CD4-positive, alpha-beta T cell treated with Interferon gamma for 1 hour (primary cell): ENCODE measurements at places on chromosomes 11 and 22.

- no peak for DNase-seq
Measured at GRCh38 chr22:44884968-44885805, 124.6 kb downstream of the PHF21B start.

- no peak for DNase-seq
Measured at GRCh38 chr22:35568751-35569739, 28.4 kb downstream of the RASD2 start.

DNA sequence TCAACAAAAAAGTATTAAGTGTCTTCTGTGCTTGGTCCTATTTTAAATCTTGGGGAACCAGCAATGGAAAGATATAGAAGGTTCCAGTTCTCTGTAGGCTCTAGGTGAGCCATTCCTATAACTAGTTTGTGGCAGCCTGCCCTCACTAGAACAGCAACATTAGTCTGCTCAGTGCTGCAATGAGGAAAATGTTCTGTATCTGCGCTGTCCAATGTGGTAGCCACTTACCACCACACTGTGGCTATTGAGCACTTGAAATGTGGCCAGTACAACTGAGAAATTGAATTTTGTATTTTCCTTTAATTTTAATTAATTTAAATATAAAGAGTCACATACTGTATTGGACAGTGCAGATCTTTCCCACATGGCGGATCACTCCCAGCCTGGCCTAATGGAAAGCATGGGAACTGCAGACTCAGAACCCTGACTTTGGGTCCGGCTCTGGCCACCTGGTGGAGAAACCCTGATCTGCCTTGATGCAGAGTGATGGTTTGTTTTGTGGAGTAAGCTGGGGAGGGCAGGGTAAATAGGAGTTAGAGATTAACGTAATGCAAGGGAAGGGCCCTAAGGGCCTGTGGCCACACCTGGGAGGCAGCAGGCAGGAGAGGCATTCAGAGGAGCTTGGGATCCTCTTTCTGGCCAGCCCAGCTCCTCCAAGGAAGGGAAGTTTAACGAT lies 101.0 kb downstream of the ME3 start:
- no peak for DNase-seq

DNA sequence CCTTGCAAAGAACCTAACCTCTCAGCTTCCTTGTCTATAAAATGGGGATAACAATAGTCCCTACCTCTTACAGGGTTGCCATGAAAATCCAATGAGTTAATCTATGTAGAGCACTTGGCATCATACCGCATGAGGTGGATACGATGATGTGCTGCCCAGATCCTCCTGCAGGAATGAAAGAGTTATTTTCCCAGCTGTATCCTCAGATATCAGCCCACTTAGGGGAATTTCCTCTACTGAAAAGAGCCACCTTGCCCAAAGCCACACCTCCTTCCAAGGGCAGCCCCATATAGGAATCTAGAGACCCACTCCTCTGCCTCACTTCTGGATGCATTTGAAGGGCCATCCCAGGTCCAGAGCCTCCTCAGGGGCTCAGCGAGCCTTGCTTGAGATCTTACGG lies 128.4 kb downstream of the CCDC81 start:
- no peak for DNase-seq

DNA sequence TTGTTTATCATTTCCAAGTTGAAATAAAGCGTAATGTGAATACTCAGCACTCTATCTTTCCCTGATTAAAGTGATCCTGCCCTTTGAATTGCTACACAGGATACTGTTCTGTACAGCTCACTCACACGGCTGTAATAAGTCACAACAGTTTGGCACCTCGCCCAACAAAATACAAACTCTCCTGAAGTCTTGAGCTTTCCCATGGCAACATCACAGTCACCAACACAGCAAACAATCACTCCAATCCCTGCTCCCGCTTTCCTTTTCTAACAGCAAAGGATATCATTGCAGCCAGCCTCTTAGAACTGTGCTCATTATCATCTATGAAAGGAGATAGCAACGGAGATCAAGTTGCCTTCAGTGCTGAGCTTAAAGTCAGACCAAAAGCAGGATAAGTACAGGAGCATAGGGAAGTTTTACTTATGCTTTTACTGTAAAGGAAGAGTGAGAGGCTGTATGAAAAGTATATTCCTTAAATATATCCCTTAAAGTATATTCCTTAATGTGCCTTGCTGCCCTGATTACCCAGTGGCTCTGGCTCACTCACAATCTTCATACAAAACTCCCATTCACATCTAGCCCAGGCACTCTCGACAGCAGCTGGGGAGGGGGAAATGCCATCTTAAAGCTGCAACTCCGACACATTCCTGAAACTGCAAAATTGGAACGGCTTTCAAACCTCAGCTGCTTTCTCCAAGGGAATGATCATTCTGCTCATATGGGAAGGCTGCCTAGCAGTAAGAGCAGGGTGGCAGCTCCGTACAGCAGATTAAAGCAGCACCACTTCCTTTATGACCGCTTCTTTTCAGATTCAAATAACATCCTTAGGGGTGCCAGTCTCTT lies 35.8 kb downstream of the MAML2 start:
- no peak for DNase-seq
